Stimulated activated CD4-positive, alpha-beta T cell treated with anti-CD3 and anti-CD28 coated beads, TNF-alpha, amount 100 ng/mL, for 48 hours (primary cell): ENCODE measurements at places on chromosomes 5 and 9.

GRCh38 chr9:127277099-127277498 is 12.5 kb downstream of the GARNL3 start:
- DNase-seq, result no peak

GRCh38 chr5:27830546-27830945 is 792.2 kb upstream of the CDH9 start:
- no peak for DNase-seq

DNA sequence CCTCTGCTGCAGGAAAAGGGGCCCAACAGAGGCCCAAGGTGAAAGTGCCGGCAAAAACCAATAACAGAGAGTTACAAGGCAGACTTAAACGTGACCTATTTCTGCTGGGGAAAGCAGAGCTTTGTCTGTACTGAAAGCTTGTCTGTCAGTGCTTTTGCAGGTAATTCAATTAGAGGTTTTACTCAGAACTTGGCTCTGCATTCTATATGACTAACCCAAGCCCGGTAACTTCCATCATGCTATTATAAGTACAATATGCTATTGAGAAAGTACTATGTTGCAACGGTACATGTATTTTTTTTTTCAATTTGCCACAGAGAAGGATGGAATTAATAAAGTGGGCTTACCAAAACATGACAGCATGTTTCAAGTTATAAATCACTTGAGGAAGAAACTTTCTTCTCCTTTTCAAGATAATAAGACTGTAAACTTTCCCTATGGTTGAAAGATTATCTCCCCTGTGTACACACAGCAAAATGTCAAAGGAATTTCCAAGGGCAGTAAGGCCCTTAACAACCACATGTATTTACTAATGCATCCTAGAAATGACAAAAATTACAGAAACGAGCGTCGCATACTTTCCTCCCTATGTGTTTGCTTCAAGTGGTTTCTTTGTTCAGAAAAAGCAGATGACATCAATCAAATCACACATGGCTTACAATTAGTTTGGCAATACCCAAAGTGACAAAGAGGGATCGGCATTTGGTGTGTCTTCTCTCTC is 282.4 kb downstream of the EFNA5 start:
- no peak for DNase-seq

- DNase-seq, result no peak
Observed at GRCh38 chr5:38677636-38678035, 121.2 kb upstream of the LIFR start.

DNA sequence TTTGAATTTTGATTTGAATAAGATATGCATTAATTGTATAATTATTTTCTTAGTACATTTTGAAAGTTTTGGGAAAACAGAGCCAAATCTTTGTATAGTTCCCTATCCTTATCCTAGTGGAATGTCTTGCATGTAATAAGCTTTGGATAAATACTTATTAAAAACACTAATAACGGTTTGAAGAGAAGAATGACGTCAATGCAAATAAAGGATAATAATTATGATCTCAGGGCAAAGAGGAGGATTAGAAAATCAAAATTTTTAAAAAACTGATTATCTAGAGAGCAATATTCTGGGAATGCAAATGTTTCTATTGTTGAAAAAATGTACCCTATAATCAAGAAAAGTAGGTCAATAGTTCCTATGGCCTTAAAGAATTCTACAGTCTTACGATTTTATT is 22.1 kb downstream of the TYRP1 start:
- DNase-seq, result no peak

DNA sequence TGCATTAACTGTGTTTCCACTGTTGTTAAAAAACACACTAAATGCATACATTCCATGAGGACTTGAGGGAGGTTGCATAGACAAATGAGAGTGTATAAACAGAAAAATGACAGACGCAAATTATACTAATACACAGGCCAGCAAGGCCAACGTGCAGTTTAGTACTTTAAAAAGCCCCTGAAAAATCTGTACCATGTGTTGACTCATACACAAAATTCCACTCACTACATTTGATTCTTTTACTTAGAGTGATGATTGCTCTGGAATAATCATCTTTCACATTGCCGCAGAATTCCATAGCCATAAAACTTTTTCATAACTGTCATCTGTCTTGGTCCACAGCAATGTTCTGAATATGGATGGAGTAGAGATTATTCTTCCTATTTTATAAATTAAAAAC is 215.7 kb downstream of the FAM114A2 start:
- DNase-seq, result no peak

DNA sequence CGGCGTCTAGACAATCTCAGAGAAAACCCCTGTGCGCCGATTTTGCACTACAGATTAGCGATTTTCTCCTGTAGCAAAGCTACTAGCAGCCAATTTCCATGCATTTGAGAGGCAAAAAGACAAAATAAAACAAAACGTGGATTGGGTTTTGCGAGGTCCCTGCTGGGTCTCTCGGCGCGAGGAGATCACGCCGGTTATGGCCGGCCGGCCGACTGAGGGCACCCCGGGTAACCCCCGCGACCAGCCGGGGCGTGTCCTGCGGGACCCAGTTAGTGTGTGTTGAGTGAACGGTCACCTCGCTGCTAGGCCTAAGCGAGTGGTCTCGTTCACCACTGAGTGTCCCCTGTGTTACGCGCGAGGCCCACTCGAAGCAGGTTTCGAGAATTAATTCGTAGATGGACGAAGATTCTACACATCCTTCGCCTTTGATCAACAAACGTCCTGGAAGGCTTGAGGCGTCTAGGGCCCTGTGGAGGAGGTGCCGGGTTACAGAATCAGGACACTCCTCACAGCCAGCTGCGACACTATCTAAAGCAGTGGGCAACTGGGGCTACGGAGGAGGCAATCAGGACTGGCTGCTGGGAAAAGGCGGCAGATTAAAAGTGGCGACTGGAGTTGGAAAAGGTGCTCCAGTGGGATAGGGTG is 764 bp upstream of the VDAC1 start:
- DNase-seq, result no peak

DNA sequence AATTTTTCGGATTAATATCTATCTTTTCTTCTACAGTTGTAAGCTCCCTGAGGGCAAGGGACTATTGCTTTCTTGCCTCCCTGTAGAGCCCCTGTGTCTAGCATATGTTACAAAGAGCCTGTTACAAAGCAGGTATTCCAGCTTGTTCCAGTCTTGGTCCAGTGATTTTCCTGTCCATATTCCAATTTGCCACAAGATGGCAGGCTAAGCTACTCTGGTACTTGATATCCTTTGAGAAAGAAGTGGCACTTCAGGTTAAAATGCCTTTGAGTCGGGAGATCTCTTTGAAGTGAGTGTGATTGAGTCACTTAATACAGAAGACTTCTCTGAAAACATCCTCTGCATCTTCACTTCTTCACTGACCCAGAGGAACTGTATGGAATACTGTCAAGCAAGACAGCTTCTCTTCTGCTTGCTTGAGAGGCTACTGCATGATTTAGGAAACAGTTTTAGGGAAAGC is 24.5 kb downstream of the CAVIN4 start:
- no peak for DNase-seq

DNA sequence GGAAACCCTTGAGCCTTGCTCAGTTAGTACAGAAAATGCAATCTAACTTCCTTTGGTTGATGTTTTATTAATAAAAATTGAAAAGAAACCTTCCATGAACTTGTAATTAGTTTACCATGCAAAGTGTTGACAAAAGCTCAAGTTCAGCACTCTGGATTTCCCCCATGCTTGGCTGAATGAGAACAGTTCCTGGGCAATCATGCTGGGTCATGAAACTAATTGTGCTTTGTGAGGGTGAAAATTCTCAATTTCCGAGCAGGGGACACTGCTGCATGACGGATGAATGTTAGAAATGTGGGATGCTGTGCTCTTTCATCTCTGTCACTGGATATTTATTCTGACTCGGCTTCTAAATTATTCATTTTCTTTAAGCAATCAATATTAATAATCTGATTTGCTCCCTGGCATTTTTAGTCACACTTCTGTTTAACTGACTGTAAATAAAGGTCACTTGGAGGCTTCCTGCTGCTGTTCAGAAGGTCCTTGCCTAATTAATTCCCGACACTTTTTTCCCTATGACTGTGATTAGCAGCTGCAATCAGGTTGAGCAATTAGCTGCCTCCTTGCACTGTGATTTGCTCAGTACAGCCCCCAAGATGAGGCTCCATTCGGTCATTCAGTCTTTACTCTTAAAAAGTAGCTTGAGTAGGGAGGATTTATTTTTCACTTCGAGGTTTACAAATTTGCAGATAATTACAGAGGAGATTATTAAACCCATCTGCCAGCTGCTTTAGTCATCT is 678.1 kb upstream of the ZNF608 start:
- DNase-seq, result no peak

DNA sequence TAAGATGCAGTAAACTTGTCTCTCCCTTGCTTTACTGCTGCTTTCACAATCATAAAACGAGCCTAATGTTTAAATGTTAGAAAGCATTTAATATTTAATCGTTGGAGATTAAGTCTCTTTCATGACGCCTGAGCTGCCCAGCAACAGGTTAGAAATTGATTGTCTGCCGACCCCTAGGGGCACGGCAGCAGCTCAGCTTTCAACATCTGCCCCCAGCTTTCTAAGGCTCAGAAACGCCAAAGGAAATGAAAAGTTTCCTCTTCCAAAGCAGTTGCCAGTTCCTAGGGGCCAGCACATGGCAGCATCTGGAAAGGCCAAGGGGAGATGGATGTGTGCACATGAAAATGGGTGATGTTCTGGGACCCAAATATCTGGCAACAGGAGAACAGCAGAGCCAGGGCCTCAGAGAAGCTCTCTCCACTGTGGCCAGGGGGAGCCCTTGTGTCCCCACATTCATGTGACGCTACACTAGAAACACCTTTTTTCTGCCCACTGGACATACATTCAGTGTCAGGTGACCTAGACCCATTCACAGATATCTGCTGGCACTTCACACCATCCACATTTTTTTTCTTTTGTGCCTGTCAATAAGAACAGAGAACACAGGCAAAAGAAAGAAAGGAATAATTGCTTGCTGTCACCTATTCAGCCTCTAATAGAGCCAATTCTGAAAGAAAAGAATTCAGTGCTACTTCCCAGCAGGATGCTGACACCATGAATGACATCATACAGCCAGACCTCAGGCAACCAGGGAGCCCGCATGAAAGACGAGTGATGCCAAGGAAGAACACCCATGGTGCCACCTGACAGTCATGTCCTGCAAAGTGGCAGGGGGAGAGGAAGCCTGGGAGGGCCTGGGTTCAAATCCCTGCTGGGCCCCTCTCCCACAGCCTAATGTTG is 205.0 kb upstream of the TAS2R1 start:
- DNase-seq, result no peak

DNA sequence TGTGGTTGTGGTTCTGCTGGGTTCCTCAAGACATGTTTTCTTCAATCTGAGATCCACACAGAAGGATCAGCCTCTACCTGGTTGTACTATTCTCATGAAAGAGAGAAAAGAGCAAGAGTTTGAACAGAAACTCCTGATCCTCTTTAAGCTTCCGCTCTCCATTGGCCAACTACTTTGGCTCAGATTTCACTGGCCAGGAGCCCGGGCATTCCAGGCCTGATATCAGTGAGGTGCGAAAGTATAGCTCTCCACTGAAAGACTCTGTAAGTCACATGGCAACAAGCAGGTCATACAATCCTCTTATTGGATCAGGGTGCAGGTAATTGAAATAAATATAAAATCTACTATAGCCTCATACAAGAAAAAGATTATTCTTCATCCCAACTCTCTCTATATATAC is 920.5 kb downstream of the TLE4 start:
- DNase-seq, result no peak

DNA sequence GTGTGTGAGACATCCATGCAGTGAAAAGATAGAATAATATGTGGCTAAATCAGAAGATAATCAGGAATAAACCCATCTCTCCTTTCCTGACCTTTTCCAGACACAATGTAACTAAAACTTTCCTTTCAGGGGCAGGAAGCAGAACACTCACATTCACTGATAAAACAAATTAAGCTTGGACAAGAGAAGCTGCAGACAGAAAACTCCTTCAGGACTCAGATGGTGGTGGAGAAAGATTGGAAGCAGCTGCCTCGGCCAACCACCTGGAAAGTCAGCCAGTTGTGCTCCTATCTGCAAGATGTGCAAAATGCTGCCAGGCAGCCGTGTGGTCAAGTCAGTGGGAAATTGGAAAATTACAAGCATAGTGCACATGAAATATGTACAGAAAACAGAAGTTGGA is 26.9 kb downstream of the RASEF start:
- no peak for DNase-seq

- no peak for DNase-seq
Observed at GRCh38 chr9:83166372-83166771, 103.4 kb upstream of the RASEF start.

- no peak for DNase-seq
Observed at GRCh38 chr5:132752581-132753125, 5.4 kb downstream of the CCNI2 start.

- DNase-seq, result no peak
Observed at GRCh38 chr5:83306572-83307241, 164.8 kb upstream of the VCAN start.

- DNase-seq, result no peak
Observed at GRCh38 chr9:86097510-86098224, 1.7 kb downstream of the GOLM1 start.

- DNase-seq, result no peak
Observed at GRCh38 chr5:180212363-180213255, 3.6 kb upstream of the RASGEF1C start.

- DNase-seq, result no peak
Observed at GRCh38 chr5:53590759-53591158, 30.3 kb downstream of the NDUFS4 start.

DNA sequence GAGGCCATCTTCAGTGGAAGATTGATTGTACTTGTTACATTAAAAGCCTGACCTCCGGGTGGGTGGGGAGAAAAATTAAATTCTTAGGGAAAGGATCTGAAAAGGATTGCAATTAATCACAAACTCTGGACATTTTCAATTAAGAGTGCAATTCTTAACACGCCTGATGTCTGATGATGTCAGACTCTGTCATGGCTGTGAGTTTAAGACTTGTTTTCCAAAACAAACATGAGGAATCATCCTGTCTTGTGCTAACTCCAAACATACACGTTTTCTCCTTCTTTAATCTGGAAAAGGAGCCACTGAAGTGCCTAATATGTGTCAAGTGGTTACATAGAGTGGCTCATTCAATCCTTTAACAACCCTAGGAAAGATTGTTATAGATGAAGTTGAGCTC is 60.4 kb upstream of the SMIM23 start:
- no peak for DNase-seq

DNA sequence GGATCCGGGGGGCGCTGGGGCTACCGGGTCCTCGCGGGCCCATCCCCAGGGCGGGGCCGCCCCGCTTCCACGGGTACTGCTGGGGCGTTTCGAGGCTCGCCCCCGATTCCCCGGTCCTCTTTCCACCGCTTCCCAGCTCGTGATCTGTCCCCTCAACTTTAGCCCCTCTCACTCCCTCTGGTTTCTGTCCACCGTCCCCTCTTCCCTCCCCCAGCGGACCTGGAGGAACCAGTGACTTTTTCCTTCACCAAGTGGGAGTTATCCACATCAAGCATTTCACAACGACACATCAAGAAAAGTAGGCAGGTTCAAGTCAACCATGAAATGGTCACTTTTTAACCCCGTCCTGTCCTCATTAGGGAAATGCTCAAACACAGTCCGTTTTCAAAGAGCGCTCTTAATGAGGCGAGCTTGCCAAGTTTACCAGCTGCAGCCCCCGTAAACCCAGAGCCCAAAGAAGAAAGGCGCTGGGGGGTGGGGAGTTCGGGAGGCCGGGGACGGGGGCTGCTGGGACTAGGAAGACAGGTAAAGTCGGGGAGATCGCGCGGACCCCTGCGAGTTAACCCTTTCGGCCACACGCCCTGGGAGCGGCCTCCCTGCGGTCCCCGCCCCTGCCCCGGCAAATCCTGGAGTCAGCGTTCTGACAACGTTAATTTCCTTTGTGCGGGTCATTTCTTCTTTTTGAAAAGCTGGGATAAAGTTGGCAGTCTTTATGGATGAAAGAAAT is 2.1 kb upstream of the NFIB start:
- no peak for DNase-seq

- DNase-seq, result no peak
Observed at GRCh38 chr5:93735378-93735777, 6.0 kb downstream of the POU5F2 start.
